Stimulated activated CD8-positive, alpha-beta memory T cell treated with anti-CD3 and anti-CD28 coated beads, Interleukin-15, amount 100 ng/mL, for 4 hours (primary cell): ENCODE measurements at places on chromosomes 2 and 18.

DNA sequence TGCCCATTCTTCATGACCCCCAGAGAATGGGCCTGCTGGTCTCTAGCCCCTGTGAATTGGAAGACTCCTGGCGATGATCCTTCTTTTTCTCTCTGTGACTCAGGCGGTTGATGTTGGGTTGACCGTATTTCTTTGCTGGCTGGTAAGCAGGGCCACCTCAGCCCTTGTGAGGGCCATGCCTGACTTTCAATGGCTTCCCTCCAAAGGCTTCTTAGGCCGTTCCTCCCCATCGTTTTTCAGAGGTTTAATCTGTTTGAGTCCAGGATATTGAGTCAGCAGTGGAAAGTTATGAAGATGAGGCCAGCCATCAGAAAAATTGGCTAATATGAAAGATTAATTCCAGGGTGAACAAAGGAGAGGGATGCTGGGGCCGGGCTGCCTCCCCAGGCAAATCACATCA, 13.6 kb downstream of the HPCAL1 start:
- DNase-seq: no peak

DNA sequence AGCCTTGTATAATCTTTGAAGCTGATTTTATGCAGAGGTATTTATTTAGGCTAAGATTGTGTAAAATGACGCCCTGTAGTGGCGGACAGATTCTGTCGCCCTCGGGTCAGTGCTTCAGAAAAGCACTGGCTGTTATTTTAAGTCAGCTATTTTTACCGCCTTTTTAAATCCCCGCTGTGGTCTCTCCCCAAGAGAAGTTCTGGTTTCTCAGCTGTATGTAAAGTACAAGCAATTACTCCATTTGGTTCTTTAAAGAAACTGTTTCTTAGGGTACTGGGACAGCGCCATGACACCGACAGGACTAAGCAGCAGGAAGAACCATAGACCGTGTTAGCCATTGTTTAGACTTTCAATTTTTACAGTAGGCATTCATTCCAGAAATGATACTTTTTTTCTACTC, 65.0 kb downstream of the UGGT1 start:
- DNase-seq: no peak

GRCh38 chr18:62172298-62172697, 14.6 kb downstream of the PIGN start:
- DNase-seq: no peak

DNA sequence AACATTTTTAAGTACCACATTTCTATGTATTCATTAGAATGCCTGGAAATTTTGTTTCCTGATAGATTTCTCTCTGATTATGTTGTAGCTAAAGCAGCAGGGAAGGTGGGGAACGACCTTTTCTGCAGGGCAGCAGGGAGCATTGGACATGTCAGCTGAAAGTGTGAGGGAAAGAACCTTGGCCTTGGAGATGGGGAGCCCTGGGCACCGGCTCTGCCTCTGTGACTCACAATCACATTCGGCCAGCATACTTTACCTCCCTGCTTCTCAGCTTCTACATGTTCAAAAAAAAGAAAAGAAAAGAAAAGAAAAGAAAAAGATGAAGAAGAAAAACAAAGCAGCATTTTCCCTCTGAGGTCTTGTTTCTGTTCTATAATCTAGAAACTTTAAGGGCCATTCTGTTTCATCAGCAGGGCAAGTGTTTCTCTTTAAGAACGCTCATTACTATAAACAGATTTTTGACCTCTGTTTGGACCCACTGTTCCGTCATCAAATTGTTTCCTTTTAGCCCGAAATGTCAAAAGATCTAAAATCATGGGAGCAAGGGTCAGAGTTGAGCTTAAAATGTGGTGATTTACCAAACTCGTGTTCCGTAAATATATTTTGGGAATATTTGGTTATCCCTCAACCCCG, 27.9 kb downstream of the SETBP1 start:
- DNase-seq: no peak

GRCh38 chr2:217337771-217338170, 477.9 kb upstream of the TNP1 start:
- no peak for DNase-seq

GRCh38 chr18:3015204-3015592, 2.3 kb upstream of the LPIN2 start:
- DNase-seq: no peak

DNA sequence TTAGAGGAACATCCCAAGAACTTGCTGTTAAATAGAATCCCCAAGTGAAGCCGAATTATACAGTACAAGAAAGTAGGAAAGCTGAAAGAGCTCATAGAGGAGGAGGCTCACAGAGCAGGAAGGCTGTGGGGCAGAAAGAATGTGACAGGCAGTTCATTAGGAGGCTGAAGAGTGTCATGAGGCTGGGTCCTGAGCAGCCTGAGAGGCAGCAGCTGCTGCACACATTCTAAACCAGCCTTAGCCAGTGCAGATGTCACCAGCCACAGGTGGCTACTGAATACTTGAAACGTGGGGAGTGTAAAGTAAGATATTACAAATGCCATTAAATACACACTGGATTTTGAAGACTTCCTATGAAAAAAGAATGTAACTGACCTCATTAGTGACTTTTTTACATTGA, 490.2 kb upstream of the KLHL29 start:
- DNase-seq: no peak

- no peak for DNase-seq
Measured at GRCh38 chr18:48481092-48481491, 57.7 kb upstream of the CTIF start.

- DNase-seq: no peak
Measured at GRCh38 chr2:231455222-231455621, 9.1 kb downstream of the NCL start.

GRCh38 chr2:68721482-68722101, 13.0 kb upstream of the ARHGAP25 start:
- DNase-seq: no peak

GRCh38 chr2:16250466-16250865, 310.1 kb downstream of the MYCN start:
- no peak for DNase-seq

GRCh38 chr2:53865264-53865663, 5.5 kb upstream of the GPR75 start:
- no peak for DNase-seq

GRCh38 chr2:17718689-17719088, 34.9 kb downstream of the SMC6 start:
- DNase-seq: no peak

- no peak for DNase-seq
Measured at GRCh38 chr18:1542230-1542774, 637.6 kb downstream of the ADCYAP1 start.

DNA sequence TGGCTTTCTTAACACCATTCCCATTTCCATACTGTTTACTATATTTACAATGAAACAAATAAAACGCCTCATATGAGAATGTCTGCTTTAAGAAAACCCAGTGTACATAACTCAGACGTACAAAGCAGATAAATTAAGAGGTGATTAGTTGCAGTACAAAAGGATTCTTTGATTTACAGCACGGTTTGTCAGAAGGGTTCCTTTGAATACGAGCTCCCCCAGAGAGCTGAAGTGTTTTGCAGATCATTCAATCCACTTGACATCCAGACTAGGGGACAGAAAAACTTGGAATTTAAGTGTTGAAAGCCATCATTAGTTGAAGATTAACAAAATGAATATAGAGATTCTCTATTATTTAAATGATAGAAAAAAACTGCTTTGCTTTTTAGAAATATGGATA, 72.5 kb downstream of the RAPGEF4 start:
- no peak for DNase-seq

- DNase-seq: no peak
Measured at GRCh38 chr2:71292159-71292558, 39.4 kb upstream of the ZNF638 start.

GRCh38 chr18:73707035-73707434, 440.6 kb downstream of the FBXO15 start:
- DNase-seq: no peak

GRCh38 chr2:102055346-102055990, 63.7 kb downstream of the IL1R2 start:
- no peak for DNase-seq

GRCh38 chr2:172397148-172397834, 30.1 kb upstream of the ITGA6 start:
- DNase-seq: no peak

GRCh38 chr18:13070460-13070859, 79.3 kb downstream of the CEP192 start:
- DNase-seq: no peak

GRCh38 chr2:123895651-123896050, 129.4 kb upstream of the CNTNAP5 start:
- DNase-seq: no peak

DNA sequence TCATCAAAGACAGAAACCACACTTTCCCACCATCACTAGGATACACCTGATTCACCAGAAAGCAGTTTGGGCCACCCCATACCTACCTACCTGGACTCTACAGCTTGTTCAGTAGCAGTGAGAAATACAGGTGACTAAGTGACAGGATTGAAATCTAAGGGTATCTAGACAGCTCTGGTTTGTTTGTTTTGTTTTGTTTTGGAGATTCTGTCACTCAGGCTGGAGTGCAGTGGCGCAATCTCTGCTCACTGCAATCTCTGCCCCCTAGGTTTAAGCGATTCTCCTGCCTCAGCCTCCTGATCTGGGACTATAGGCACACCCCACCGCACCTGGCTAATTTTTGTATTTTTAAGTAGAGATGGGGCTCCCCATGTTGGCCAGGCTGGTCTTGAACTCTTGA, 3.1 kb downstream of the TTC21B start:
- no peak for DNase-seq

- DNase-seq: no peak
Measured at GRCh38 chr2:78023356-78023755, 501.2 kb upstream of the LRRTM4 start.

DNA sequence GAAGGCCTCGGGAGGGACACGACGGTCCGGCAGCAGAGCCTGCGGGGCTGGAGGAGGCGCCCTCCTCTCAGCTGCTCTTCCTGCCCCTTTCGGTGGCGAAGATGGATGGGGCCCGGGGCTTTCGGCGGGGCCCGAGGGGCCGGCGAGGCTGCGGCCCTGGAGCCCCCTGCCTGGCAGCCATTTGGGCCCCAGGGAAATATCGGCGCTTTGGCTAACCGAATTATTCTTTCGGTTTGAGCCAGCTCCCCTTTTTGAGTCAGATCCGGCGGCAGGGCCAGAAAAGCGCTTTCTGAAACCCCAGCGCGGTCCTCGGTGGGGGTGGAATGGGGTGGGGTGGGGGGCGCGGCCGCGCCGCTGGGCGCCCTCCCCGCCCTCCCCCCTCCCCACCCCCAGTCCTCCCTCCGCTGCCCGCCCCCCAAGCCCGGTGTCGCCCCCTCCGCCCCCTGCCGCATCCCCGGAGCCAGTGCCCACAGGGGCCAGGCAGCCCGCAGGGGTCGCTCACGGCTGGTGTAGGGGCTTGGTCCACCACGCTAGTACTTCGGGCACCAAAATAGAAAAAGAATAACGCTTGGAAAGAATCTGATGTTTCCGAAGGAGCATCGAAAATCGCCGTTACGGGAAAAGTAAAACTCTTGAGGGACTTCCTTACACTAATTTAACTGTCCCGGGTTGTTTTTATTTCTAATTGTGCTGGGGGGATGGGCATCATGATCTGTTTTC, 9.1 kb upstream of the ARID5A start:
- peak; percentile 21 for DNase-seq
